ENCODE measurements at places on chromosomes 7 and 10. TPM values are rescaled to one million over a fixed set of nuclear protein-coding genes. Genes with fewer than 3 reads are reported as not detected.

GRCh38 chr7:47302560-47302959, 279.4 kb downstream of the TNS3 start:
- DNase-seq: no peak
- H3K27ac ChIP-seq: no peak overlapping the region
- H3K27me3 ChIP-seq: no peaks in the 10 kb centered on the region
- H3K36me3 ChIP-seq: no peaks in the 10 kb centered on the region

- H3K4me1 ChIP-seq: no peaks in the 10 kb centered on the region
- DNase-seq: no peak
These were observed 348.5 kb downstream of the BBS9 start for GRCh38 chr7:33477719-33478480.

Gene OPN4
- not detected for total RNA-seq

- no peaks in the 10 kb centered on the region for H3K4me1 ChIP-seq
- H3K27me3 ChIP-seq: no peaks in the 10 kb centered on the region
- DNase-seq: no peak
- H3K27ac ChIP-seq: no peak overlapping the region
- no peak overlapping the region for H3K4me3 ChIP-seq
These were observed 228.8 kb downstream of the BMPER start for GRCh38 chr7:34133983-34134782.

- DNase-seq: no peak
- H3K36me3 ChIP-seq: peaks cover 17% of the 10 kb centered on the region
- H3K27me3 ChIP-seq: no peaks in the 10 kb centered on the region
- peaks cover 2% of the 10 kb centered on the region for H3K4me1 ChIP-seq
- H3K4me3 ChIP-seq: no peak overlapping the region
- H3K27ac ChIP-seq: no peak overlapping the region
These were observed 122.2 kb downstream of the KMT2E start for GRCh38 chr7:105136221-105136620.

- no peak overlapping the region for H3K27ac ChIP-seq
- H3K36me3 ChIP-seq: no peaks in the 10 kb centered on the region
- H3K4me1 ChIP-seq: no peaks in the 10 kb centered on the region
- no peaks in the 10 kb centered on the region for H3K27me3 ChIP-seq
These were observed 98.9 kb downstream of the SVIL start for GRCh38 chr10:29535778-29536453.

Gene TMEM72
- not detected for total RNA-seq

DNA sequence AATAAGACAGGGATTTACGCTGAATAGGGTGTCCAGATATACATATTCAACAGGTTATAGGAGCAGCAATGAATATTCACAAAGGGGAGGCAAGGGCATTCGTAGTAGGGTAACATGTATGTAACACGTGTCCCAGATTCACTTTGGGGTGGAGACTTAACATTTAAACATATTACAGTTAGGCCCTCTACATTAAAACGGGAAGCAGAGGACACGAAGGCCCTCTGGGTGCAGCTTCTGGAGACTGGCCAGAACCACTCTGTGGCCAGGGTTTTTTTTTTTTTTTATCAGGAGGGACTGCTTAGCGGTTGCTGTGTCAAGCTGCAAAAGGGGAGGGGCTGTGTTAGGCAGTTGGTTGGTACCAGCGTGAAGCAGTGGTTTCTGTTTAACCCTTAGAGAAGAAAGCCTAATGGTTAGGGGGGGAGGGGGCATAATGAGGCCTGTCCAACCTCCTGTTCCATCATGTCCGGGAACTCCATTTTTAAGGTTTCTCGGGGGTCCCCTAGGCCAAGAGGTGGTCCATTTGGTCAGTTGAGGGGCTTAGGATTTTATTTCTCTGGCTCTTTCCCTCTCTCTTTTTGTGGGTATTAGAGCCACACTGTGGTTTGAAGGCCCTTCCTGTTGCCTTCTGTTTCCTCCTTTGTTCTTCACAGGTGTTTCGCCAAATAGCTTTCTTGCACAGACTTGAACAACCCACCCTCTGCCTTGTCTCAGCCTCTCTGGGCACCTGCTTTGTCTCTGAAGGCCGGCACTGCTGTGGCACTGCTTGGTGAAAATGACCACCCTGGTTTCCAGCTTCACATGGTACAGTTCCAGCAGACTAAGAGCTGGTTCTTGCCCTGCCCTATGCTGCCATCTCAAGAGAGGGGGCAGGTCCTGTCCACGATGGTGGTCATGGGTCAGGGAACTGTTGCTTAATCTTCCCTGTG, 26.4 kb downstream of the PRF1 start:
- no peak overlapping the region for H3K4me3 ChIP-seq
- H3K27me3 ChIP-seq: peaks cover 6% of the 10 kb centered on the region
- no peak for DNase-seq
- peaks cover 49% of the 10 kb centered on the region for H3K4me1 ChIP-seq
- H3K27ac ChIP-seq: peak overlapping the region; percentile 76

Data from activated T-helper 1 cell treated with anti-CD3 and anti-CD28 coated beads, Interleukin-12 subunit alpha, Interleukin-12 subunit beta, Interleukin-2, Interleukin-4 antibody, amounts not matched to agents 30 ng/mL and 10 ng/mL and 1 ng/mL, durations not matched to agents 14 hours and 24 hours and 36 hours (primary cell).